ENCODE measurements at places on chromosomes 5 and 9.

- no peak for DNase-seq
Measured at GRCh38 chr5:18091758-18092157, 457.5 kb downstream of the TAF11L14 start.

GRCh38 chr5:126122942-126123341 is 300.3 kb upstream of the GRAMD2B start:
- DNase-seq = no peak

- no peak for DNase-seq
Measured at GRCh38 chr5:154325566-154325965, 120.2 kb upstream of the SAP30L start.

- no peak for DNase-seq
Measured at GRCh38 chr9:101176384-101176783, 147.9 kb downstream of the PLPPR1 start.

- no peak for DNase-seq
Measured at GRCh38 chr9:90124961-90125360, 517.7 kb downstream of the DIRAS2 start.

DNA sequence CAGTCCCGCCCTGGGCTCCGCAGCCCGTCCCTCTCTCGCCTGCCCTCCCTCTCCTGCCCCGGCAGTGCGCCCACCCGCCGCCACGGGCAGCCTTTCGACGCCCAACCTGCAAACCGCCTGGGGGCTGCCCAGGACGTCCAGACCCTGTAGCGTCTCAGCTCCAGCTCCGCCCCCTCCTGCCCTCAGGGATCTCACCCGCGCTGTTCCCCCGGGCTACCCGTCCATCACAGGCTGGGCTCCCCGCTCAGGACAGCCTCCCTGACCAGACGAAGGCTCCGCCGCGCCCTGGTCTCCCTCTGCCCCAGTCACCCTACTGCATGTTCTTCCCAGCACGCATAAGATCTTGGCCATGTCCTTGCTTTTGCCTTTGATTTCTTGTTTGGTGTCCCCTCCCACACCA is 1.4 kb downstream of the RASGEF1C start:
- no peak for DNase-seq

- no peak for DNase-seq
Measured at GRCh38 chr5:19608444-19609002, 379.5 kb downstream of the CDH18 start.

DNA sequence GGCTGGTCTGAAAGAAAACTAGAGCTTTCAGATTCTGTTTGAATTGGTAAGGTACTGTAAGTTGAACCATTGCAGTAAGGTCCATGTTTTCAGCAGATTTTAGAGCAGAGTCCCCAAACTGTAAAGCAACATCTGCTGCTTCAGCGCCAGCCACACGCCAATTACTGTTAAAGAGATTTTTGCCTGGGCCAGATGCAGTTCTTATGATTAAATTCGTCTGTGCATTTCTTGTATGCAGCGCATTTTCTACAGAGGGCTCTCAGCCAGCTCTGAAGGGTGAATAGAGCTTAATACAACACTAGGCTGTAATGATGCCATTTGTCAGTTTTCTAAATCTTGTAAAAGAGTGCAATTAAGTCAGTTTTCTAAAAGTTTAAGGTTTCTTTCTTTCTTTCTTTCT is 246.3 kb downstream of the COX7C start:
- no peak for DNase-seq
